ENCODE measurements at places on chromosomes 2 and 18.

GRCh38 chr2:21406911-21407310 is 283.1 kb downstream of the TDRD15 start:
- no peak for DNase-seq

DNA sequence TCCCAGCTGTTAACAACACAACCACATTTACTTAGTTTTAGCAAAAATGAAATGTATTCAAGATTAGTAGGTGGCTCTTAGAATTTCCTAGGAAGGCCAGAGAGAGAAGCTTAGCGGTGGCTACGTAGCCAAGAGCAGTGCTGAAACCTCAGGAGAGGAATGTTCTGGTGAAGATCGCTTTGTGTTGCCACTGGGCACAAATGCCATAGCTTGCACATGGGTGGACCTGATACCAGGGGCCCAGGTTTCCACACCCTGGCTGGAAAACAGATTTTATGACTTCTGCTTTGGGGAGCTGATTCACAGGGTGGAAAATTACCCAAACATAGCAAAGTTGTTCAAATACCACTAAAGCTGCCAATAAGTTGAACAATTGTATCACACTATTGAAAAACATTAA is 43.4 kb downstream of the THUMPD2 start:
- DNase-seq: peak; percentile 64

DNA sequence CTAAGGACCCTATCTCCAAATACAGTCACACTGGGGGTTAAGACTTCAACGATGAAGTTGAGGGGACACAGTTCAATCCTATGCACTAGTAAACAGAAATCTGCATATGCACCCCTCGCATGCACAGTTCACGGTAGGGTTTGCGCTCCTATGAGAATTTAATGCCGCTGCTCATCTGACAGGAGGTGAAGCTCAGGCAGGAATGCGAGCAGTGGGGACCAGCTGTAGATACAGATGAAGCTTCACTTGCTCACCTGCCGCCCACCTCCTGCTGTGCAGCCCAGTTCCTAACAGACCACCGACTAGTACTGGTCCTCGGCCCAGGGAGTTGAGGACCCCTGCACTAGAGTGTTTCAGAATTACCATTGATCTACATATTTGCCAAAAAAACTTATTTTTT is 40.0 kb upstream of the FAHD2A start:
- DNase-seq: no peak

DNA sequence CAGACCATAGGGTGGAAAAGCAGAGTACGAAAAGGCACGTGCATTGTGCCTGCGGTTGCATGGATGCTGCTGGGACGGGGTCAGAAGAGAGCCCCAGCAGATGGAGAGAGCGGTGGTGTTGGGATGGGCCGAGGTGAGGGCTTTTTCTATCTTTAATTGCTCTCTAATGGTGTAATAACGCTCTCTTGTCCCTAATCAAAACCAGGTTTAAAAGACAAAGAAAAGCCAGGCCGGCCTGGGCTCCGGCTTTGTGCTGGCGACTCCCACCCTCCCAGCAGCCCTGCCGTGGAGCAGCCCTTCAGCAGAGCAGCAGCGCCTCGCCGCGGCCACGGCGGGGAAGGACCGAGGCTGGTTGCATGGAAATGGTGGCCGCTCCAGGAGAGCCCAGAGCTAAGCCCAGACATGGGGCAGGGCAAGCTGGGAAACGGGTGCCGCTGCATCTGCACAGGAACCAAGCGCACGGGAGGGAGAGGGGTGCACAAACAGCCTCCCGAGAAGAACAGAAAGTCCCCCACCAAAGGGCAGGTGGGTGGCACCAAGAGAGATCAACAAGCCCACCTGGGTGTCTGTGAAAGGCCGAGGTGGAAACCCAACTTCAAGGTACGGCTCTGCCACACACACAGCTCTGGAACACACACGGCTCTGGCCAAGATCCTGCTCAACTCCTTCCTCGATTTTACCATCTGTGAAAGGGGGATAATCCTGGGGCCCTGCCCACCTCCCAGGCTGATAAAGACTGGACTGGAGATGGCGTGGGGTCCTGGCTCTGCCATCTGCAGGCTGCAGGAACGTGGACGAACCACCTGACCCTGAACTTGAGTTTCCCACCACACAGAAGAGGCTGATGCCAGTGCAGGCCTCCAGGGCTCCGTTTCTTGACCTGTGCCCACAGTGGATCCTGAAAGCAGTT is 15.0 kb downstream of the HS1BP3 start:
- peak; percentile 83 for DNase-seq

GRCh38 chr2:26630669-26631360 is 10.4 kb downstream of the CIB4 start:
- peak; percentile 46 for DNase-seq

DNA sequence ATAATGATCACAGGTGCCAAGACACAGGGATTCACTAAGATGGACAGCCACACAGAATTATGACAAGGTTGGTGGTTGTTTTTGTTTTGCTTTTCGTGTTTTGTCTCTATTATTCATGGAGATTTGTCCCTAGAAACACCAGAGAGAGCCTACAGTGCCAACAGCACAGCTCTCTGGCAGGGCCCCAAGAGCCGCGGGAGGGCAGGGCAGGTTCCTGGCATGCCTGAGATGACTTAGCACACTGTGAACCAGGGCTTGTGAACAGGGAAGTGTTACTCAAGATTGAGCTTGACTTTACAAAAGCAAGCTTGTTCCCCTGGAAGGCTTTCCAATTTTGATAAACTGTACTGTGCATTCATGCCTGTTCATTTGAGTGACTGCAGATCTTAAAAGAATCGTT is 437.4 kb upstream of the SALL3 start:
- DNase-seq: no peak

DNA sequence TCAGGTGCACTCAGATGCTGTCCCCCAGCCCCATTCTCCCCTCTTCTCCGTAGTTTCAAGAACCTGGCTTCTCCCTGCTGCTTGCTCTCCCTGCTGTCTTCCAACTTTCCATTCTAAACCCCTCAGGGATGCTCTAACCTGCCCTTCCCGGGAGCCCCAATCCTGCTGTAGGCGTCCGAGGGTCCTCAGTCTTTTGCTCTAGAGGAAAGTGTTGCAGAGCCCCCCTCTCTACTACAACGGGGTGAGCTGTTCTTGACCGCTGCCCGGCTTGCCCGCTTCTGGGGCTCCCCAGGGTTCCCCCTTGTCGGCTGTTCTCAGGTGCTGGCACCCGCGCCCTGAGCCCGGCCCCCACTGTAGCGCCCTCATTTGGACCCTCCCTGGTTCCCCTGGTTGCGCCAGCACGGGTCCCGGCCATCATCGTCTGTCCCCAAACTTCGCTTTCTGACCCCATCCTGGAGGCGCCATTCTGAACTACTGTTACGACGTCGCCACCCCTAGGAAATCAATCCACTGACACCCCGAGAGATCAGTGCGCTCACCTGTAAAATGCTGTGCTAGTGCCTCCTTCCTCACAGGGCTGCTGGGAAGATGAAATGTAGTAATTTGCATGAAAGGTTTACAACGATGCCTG is 31.9 kb upstream of the REG3G start:
- DNase-seq: no peak

DNA sequence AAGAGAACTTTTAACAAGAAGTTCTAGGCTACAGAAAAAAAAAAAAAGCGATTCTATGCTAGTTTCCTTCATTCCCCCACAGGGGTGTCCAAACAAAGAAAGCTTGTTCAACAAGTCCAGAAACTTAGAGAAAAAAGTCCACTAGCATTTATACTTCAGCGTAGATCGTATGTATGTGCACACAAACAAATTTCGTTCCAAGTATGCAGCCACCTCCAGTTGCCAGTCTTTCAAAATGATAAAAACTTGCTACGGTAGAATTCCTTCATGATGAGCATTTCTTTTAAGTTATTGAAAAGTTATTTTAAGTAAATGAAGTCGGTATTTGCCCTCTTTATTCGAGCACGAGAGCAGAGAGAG is 3.7 kb upstream of the OTX1 start:
- DNase-seq: no peak

DNA sequence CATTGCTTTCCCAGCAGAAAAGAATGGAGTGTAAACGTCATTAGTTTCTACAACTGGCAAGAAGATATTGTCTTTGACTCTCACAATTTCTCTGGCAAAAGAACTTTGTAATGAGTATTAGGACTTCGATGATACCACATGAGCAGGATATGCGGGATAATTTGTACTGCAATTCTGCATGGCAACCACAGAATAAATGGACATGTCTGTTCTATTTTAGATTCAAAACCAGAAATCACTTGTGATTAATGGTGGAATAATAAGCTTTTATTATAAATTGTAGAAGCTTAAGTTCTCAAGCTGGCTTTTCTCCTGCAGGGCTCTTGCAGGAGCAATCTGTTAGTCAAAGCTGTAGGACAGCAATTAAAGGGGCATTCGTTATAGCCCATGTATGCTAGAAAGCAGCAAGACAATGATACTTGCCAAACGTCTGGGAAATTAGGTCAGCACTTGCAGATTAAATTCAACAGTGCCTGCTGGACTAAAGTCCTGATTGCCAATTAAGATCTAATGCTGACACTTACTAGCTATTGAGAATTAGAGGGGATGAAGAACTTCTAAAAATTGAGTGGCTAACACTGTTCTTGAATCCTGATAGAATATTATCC is 177.9 kb downstream of the PTH2R start:
- no peak for DNase-seq

GRCh38 chr2:160397530-160397865 is 96.1 kb downstream of the RBMS1 start:
- peak; percentile 63 for DNase-seq

DNA sequence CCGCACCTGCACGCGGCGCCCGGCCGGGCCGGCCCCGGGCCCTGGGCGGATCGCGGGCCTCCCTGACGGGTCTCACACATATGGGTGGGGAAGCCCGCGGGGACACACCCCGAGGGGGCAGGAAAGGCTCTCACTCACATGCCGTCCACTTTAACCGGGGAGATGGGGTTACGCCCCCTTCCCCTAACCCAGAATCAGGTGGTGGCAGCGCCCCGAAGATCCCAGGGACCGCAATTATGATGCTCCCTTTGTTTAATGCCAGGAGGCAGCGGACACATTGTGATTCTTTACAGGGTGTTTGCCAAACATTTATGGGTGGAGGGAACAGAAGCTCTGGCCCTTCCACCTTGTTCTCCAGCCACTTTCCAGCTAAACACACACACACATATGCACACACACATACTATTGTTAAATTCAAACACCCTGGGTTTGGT is 424 bp upstream of the ANKRD44 start:
- DNase-seq: no peak
